ENCODE measurements at places on chromosomes 11 and 22.

GRCh38 chr11:130115218-130115617 lies 44.4 kb upstream of the ST14 start:
- DNase-seq = peak; percentile 18

DNA sequence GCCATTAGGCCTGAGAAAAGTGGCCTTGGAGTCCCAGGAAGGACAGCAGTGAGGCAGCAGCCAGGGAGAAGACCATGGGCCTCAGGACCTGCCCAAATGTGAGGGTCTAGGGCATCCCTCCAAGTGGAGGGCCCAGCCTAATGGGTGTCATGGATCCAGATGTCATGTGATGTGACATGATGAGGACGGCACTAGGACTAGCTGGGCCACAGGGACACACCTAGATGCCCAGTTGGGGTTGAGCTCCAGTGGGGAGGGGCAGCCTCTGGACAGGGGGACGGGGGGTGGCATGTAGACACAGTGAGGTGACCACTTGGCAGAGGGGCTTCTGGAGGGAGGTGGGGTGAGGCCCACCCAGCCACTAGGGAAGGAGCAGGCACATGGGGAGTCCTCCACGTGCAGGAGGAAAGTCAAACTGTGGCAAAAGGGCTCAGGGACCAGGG lies 5.4 kb downstream of the SCARF2 start:
- no peak for DNase-seq

- no peak for DNase-seq
These were observed 11.7 kb upstream of the MPEG1 start for GRCh38 chr11:59224351-59224928.

DNA sequence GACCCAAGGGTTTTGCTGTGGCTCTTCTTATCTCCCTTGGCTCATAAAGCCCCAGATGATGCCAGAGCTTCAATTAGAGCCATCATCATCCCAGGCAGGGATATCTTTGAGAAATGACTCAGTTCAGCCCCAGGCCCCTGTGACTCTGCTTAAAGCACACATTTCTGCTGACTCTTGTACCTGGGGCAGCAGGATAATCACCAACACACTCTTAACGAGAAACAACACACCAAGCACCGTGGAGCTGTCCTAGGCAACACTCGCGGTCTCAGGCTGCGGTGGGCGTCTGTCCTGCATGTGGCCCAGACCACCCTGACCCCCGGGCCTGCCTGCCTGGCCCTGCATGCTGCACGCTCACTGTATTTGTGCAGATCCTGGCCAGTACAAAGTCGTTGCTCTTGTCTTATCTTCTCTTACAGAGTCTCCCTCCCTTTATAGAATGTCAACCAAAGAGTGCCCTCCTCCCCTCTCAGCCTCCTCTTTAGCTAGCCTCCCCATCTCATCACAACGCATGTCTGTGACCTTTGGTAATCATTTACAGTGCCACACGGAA lies 114.2 kb upstream of the PARVA start:
- no peak for DNase-seq

GRCh38 chr11:16737818-16738192 lies 642 bp upstream of the C11orf58 start:
- no peak for DNase-seq

- DNase-seq = no peak
These were observed 6.6 kb downstream of the HSPA8 start for GRCh38 chr11:123055191-123055901.

DNA sequence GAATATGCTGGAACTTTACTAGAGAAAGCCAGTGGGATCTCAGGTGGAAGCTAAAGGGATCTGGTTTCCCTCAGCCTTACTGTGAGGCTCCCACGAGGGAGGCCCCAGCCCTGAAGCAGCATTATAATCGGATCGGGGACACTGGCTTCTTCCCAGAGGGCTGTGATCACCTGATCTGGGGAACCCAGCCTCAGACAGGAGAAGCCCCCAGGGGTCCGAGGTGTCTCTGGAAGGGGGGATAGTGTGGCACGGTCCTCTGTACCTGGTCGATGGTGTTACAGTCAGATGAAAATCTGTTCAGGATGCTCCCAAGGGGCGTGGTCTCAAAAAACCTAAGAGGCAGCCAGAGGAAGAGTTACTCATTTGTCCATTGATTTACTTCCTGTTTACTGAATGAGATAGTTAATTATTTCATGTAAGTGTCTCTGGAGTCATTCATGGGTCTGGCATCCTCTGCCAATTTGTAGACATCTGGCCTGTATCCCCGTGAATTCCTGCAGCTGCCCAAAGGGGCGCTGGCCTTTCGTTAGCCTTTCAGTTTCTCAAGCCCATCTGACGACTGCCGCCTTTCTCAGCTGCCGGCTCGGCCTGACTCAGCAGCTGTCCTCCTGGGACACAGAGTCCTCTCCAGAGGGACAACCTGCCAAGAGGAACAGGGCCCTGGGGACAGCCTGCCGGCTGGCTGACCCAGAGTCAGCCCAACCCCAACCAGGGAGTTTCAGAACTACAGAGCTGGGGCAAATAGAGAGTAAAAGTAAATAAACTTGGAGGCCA lies 17.0 kb upstream of the KCNJ11 start:
- DNase-seq = peak; percentile 51

DNA sequence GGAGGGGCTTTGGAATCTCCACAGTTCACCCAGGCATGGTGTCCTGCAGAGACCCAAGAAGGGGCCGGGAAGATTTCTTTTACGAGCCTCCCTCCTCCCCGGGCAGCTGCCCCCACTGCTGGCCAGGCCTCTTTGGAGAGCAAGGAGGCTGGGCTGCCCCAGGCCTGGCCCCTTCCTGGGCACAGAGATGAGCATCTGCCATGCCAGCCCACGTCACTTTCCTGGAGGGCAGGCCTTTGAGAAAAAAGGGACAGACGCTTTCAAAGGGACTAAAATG lies 60.5 kb upstream of the FGF3 start:
- DNase-seq = no peak

All from kidney glomerular epithelial cell (primary cell).